ENCODE measurements at places on chromosomes 4 and X.

DNA sequence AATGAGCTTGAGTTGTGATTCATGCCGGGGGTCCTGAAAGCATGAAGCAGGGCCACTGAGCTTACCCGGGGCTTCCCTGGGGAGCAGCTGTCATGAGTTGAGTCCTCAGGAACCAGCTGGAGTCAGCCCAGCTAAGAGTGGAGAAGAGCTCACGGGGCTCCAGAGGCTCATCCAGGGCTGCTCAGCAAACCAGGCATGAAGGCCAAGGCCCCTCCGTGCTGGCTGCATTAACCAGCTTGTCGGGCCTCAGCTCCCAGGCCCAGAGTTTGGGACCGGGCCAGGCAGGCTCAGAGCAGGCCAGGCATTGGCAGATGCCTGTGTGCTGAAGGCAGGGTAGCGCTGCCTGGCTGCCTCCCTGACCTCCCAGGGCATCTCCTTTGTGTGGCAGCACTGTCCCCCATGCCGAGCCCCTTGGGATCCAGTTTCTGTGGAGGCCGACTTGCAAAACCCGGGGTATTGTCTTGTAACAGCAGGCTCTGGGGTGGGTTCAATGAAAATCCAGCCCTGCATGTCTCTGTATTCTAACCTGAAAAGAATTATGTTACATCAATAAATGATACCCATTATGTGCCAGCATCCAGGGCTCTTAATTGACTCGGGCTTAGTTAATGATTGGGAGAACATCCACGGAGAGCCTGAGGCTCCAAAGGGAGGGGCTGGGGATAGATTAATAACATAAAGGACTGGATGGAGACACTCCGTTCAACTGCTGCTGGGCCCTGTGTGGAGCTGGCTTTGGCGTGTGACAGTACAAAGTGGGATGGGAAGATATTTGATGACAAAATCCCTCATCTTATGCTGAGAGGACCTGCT, 68.0 kb upstream of the MSX1 start:
- no peak for DNase-seq

DNA sequence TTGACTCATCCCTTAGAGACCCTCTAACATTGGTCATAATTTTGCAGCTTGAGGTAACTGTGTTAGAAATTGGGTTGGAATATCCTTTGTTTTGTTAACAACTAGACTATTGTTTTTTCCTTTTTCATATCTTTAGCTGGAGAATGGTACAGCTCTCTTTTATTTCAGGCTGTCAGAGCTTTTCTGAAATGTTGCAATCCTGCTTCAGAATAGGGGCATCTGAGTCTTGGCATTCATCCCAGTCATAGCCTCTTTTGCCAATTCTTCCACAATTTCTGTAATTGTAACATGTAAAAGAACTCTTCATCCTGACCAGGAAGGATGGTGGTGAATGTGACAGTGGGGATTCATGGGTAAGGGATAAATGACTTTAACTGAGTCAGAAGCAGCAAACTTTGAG, 128.7 kb downstream of the FHIP1A start:
- DNase-seq, result no peak

GRCh38 chr4:79472693-79473438, 64.8 kb upstream of the GK2 start:
- no peak for DNase-seq

GRCh38 chrX:112043997-112044396, 38.6 kb downstream of the TRPC5 start:
- DNase-seq, result no peak

GRCh38 chr4:124415146-124415545, 297.4 kb downstream of the ANKRD50 start:
- DNase-seq, result no peak
